ENCODE measurements at places on chromosomes 1 and 21.

GRCh38 chr1:164695956-164696665 is 137.1 kb downstream of the PBX1 start:
- DNase-seq = no peak

- DNase-seq = no peak
Observed at GRCh38 chr1:42660907-42661500, 2.8 kb downstream of the PPIH start.

GRCh38 chr1:170365331-170365730 is 166.6 kb upstream of the GORAB start:
- DNase-seq = no peak

- DNase-seq = no peak
Observed at GRCh38 chr1:5338466-5338865, 653.8 kb downstream of the NPHP4 start.

- peak; percentile 47 for DNase-seq
Observed at GRCh38 chr1:12434174-12434573, 183.8 kb downstream of the DHRS3 start.

DNA sequence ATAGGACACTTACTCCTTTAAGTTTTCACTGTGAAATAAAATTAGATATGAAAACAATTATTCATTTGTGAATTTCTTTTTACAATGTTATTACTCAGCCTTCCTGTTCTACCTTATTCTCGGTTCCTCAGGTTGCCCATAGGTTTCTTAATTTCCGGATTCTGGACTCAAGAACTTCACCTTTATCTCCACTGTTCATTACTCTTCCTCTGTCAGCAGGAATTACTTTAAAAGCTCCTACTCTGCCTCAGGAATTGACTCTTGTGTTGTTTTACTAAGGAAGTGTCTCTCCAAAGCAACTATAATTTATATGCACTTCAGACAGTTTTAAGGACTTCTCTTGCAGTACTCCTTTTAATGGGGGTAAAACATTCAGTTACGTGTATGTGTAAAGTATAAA is 123.8 kb downstream of the OSBPL9 start:
- DNase-seq = no peak

DNA sequence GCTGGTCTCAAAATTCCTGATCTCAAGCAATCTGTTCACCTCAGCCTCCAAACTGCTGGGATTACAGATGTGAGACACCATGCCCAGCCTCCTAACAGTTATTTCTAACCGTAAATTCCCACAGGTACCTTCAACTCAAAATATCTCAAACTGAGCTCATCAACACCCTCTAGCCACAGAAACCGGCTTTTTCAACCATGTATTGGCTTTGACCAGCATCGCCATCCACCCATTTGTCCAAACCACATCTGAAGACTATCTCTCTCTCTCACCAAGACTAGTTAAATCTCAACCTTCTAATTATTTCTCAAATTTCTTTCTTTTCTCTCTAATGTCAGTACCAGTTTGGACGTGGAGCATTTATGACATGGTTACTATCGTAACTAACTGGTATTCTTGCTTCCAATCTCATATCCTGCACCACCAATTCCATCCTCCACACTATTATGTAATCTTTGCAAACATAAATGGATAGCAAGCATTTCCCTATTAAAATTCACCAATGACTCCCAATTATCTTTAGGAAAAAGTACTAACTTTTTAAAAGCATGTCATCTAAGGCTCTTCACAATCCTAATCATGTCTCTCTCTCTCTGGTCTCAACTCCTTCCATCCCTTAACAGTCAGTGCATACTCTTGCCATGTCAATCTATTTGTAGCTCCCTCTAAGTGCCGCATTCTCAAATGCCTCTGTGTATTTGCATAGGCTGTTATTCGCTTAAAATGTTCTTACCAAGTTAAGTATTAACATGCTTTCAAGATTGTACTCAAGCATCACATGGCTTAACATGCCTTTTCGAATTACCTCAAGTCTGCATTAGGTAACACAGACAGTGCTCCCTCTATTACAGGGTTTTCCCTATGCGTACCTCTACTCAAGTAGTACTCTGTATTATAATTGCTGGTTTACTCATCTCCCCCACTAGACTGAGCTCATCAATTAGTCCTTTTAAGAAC is 18.1 kb downstream of the RSBN1 start:
- no peak for DNase-seq

- no peak for DNase-seq
Observed at GRCh38 chr1:168225476-168226190, at the start of gene SFT2D2. Gene SFT2D2 (plus strand): TSS chr1:168226004. CDS start chr1:168226080, 76 bp downstream.

- DNase-seq = no peak
Observed at GRCh38 chr21:31927689-31928353, 55.0 kb downstream of the HUNK start.

DNA sequence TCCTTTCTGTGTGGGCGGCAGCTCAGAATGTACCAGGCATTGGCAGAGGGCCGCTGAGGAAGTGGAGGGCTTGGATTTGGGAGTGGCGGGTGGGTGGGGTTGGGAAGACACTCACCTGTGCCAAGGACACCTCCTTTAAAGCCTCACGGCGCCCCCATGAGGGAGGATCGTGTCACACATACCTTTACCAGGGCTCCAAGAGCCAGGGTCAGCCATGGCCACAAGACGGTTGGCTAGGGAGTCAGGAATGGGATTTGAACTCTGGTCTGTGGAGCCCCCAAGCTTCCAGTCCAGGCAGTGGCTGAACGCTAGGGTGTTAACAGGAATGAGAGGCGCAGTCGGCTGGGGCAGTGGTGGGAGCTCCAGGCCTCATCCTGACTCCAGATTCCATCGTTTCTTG is 4.6 kb downstream of the NBL1 start:
- no peak for DNase-seq

GRCh38 chr1:79507770-79508169 is 501.2 kb upstream of the ADGRL4 start:
- no peak for DNase-seq

DNA sequence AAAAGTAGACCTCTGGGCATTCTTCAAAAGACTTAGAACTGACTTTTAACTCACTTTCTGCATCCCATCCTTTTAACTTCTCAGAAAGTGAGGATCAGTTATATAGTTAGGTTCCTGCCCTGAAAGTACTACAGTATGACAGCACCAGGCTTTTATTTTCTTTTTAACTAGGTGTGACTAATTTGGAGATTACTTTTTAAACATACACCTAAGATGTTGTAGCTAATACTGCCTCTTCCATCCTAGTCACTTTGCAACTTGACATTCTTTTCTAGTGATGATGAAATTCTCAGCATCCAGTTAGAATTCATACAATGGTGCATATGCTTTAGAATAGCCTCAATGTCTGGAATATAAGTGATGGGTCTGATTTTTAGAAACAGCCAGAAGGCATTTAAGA is 24.6 kb downstream of the RUNX1 start:
- no peak for DNase-seq

- DNase-seq = no peak
Observed at GRCh38 chr1:180155182-180155682, 563 bp downstream of the QSOX1 start.

DNA sequence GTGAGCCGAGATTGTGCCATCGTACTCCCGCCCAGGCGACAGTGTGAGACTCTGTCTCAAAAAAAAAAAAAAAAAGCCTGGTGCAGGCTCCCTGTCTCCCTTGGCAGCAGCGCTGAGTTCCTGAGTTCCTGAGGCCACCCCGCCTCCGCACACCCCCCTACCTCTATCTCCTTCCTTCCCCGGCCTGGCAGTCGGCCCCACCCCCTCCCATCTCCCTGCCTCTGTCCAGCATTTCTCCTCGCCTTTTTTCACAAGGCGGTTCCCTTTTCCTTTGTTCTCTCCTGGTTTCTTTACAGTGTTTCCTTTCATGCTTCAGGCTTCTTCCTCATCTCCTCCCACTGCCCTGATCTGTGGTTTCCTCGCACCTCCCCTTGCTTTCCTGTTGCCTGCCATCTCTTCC is 2.7 kb downstream of the RORC start:
- DNase-seq = no peak

DNA sequence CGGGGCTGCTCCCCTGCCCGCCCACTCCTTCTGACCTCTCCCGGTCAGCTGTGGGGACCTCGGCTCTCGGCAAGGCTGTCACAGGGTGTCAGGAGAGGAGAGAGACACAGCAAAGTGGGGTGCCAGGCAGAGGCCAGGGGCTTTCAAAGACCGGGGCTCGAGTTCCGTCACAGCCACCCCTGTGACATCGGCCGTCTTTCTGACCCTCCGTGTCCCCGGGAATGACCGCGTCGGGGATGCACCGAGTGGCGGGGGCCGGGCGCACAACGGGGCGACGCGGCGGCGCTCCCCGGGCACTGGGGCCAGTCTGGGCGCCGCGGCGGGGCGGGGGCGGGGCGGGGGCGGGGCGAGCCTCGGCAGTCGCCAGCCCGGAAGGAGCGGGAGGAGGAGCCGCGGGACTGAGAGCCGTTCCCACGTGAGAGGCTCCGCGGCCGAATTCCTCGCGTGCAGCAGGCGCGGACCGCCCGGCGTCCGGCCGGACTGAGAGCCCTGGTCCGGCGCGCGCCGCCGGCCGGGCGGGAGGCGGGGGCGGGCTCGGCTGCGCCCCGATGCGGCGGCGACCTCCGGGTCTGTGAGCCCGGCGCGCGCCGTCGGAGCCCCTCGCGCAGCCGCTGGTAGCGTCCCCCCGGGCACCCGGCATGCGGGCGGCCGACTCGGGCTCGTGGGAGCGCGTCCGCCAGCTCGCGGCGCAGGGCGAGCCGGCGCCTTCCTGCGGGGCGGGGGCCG is 229.7 kb upstream of the TMEM51 start:
- DNase-seq = no peak

GRCh38 chr1:235725434-235725833 is 75.8 kb upstream of the GNG4 start:
- DNase-seq = peak; percentile 20

GRCh38 chr1:71166178-71167173 is 85.6 kb upstream of the ZRANB2 start:
- no peak for DNase-seq

GRCh38 chr1:91687452-91687851 is 186.8 kb downstream of the CDC7 start:
- DNase-seq = no peak

Measured in smooth muscle cell of the brain vasculature (primary cell).